WERI-Rb-1 (cell line): ENCODE measurements at places on chromosomes 13 and 19.
A peak's percentile ranks its signal among the peaks of the same experiment; 100 is the strongest.

GRCh38 chr13:82115391-82115790, 1766.9 kb downstream of the SLITRK1 start:
- DNase-seq = no peak

DNA sequence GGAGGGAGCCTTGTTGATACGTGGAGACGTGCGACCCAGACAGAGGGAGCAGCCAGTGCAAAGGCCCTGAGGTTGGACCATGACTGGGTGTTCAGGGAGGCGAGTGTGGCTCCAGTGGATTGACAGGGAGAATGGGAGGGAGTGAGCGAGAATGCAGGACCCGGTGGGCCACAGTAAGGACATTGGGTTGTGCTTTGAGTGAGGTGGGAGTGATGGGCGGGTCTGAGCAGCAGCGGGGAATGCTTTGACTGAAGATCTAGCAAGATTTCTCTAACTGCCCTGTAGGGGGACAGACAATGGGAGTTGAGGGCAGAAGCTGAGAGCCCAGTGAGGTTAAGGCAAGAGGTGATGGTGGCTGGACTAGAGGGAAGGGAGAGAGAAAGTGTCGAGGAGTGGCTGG, 7.7 kb upstream of the NANOS2 start:
- DNase-seq = no peak

DNA sequence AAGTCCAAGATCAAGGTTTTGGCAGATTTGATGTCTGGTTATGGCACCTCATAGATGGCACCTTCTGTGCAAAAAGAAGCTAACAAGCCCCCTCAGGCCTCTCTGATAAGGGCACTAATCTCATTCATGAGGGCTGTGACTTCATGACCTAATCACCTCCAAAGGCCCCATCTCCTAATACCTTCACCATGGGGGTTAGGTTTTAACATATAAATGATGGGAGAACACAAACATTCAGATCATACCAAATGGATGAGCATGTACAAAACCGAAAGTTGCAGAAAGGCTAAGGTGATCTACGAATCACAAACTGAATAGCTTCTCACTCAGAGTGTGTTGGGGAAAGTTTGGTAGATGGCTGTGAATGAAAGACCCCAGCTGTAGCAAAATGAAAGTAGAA, 217.4 kb downstream of the TBC1D4 start:
- DNase-seq = no peak

GRCh38 chr13:94249512-94249911, 230.0 kb downstream of the DCT start:
- DNase-seq = no peak

DNA sequence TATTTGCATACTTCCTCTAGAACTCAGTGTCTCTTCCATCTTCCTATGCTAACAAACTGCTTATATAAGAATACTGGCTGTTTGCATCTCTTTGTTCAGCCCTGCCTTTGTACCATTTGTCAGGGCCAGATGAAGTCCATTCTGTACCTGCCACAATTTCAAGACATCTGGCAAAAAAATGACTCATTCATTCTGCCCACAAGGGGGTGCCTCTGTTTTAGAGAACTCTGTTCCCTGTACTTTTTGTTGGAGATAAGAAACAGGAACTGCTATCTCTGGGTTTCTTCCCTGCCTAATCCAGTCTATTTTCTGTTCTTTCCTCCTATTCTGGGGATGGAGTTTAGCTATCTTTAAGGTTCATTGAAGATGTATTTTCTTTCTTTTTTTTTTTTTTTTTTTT, 23.0 kb downstream of the ZNF568 start:
- no peak for DNase-seq

- DNase-seq = peak; percentile 76
Measured at GRCh38 chr13:100721885-100722512, 47.4 kb upstream of the TMTC4 start.

DNA sequence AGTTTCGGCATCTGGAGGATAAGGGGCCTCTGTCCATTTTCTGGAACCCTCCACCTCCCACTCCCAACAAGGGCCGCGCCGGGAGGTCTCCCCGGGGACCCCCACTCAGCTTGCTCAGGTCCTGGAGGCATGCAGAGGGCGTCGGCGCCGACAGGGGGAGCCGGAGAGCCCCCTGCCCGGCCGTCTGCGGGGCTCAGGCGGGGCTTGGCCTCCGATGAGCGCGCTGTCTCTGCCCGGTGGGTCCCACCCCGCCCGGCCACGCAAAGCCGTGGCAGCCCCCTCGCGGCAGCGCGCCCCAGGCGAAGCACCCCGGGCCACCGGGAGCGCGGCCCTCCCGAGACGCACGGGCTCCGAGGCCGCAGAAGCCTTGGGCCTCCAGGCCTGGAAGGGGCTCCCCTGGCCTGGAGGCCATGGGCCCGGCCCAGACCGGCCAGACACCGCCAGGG, 149.7 kb upstream of the ZNF536 start:
- no peak for DNase-seq

- no peak for DNase-seq
Measured at GRCh38 chr13:34465423-34465922, 476.6 kb upstream of the NBEA start.

DNA sequence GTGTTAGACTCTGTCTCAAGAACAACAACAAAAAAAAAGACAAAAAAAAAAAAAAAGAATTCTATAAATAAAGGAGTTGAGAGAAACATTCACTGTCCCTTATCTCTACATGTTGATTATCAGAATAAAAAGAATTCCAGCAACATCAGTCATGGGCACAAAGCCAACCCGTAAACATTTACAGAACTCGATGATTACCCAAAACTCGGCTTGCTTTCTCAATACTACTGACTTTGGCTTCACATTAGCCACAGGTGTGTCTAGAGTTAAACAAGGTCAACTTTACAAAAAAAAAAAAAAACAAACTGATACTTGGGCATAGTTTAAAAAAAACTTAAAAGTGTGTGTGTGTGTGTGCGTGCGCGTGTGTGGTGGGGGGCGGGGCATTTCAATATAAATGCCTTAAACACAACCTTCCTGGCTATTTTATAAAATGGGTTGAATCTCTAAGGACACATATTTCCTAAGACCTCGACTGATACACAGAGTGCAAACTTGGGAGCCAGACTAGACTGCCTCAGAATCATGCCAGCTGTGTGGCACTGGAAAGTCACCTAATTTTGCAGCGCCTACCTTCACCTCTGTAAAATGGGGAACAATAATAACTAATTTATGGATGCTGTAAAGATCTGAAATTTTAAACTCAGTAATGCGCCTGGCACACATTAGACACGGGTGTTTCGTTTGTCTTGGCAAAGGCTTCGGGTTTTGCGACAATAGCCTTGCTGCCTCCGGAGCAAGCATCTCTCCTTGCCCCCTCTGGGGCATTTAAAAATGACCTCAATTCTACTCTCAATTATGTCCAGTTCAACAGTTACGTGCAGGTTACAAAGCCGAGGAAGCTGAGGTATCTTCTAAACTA, 922 bp downstream of the EBPL start:
- DNase-seq = no peak

DNA sequence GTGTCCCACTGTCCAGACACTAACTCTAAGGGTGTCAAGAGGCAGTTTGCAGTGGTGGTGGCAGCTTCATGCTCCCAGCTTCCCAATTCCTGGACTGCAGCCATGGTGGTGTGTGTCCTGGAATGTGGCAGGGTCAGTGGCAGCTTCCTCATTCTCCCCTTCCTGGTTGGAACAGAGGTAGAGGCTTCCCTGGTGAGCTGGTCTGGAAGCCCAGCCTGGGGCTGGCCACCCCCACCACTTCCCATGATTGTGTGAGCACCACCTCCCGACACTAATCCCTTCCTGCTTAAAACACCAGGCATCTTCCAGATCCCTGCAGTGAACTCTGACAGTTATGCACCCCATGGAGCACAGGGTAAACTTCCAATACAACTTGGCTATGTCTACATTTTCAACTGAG, 134.9 kb downstream of the RAP2A start:
- peak; percentile 92 for DNase-seq

DNA sequence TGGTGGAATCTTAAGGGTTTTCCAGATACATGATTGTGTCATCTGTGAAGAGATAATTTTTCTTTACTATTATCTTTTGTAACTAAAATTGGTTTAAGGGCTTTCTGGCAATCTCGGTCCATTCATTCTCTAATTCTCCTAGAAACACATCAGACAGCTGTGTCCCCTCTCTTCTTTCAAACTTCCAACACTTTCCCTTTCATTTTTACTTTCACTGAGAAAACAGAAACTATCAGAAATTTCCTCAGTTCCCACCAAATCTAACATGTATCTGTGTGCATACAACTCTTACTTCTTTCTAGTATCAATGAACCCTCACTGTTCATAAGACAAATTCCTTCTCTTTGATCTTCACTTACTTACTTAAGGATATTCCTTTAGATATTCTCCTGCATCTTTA, 40.2 kb downstream of the KCNRG start:
- no peak for DNase-seq

DNA sequence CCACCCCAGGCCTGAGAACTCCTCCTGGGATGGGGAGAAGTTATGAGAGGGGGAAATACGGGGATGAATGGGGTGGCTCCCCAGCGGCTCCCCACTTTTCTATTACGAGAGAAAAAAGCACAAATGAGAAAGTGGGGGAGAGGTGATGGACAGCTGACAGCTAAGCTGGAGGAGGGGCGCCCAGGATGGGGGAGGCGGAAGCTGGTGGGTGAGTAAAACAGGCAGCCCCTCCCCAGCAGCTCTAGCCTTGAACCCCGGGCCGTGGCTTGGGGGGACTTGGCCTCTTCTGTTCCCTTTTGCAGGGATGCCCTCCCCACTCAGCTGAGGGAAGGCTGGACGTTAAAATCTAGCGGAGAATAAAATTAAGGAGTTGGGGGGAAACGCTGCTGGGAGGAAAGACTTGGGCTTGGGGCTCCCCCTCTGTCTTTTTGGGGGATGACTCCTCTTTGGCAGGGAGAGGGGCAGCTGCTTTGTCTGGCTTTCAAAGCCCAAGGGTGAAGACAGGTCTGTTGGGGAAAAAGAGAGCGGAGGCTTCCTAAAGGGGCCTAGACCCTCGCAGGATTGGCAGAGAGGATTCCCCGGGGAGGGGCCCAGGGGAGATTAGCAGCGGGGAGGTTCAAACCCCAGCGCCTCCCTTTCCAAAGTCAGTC, 1.4 kb upstream of the SAMD1 start:
- DNase-seq = peak; percentile 53

GRCh38 chr19:12891553-12892021, 627 bp downstream of the GCDH start:
- DNase-seq = no peak

DNA sequence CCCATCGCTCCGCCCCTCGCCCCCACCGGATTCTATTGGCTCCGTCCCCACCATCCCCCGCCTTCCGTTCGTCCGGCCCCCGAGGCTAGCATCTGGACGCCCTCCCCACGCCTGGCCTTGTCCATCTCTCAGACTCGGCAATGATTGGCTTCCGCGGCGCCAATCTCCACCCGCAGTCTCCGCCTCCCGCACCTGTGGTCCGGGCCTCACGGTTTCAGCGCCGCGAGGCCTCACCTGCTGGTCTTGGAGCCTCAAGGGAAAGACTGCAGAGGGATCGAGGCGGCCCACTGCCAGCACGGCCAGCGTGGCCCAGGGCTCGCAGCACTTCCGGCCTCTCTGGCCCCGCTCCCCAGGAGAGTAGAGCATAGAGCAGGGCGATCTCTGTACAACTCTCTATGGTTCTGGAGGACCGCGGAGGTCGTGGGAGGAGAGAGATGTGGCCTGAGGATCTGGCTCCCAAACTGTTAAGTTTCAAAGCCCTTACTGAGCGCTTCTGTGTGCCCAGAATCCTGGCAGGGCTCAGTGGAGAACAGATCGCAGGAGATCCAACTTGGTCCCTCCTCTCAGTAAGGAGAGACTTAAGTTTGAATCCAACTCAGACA, at the start of gene ERCC1:
ERCC1 (minus strand) TSS at position 329 of the 602 bp plus-strand sequence. CDS start 543 bp downstream, outside the sequence.
- DNase-seq = peak; percentile 99

GRCh38 chr19:1259876-1260748, 9.0 kb upstream of the CIRBP start:
- no peak for DNase-seq

DNA sequence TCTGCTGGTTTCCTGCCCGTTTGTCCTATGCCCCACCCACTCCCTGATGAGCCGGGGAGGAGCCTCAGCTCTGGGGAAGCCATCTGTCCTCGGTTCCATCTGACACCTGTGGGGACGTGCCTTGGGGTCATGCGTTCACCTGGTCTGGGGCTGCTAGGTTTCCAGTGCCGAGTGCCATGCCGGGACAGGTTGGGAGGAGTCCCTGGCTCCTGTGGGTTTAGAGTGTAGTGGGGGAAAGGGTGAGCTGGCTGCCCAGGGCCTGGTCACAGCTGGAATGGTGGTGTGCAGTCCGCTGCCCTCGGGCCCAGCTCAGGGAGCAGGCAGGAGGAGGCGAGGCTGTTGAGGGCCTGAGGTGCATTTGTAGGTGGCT, 2.5 kb downstream of the KDM4B start:
- DNase-seq = peak; percentile 88

DNA sequence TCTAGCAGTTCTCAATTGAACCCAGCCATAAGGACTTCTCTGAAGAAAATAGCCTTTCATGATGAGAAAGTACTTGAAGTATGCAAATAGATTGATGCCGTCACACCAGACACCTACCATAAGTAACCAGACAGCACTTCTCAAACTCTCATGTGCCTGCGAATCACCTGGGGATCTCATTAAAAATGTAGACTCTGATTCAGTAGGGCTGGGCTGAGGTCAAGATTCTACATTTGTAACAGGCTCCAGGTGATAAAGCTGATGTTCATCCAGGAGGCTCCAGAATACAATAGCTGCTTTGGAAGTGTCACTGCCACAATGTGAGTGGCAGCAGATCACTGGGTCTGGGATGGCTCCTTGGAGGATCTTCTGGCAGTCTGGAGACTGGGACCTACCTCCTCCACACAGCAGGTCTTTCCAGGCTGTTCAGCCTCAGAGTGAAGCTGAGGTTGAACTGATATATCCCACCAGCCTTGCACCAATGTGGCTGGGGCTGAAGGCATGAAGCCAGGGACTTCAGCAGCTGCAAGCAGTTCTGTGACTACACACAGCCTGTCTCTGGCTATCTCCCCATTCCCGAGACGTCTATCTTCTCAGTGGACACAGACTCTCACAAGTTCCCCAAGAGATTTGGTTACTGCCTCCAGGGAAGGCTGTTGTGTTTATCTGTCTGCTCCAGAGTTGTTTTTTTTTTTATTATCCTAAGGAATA, 9.1 kb downstream of the MBNL2 start:
- DNase-seq = no peak

DNA sequence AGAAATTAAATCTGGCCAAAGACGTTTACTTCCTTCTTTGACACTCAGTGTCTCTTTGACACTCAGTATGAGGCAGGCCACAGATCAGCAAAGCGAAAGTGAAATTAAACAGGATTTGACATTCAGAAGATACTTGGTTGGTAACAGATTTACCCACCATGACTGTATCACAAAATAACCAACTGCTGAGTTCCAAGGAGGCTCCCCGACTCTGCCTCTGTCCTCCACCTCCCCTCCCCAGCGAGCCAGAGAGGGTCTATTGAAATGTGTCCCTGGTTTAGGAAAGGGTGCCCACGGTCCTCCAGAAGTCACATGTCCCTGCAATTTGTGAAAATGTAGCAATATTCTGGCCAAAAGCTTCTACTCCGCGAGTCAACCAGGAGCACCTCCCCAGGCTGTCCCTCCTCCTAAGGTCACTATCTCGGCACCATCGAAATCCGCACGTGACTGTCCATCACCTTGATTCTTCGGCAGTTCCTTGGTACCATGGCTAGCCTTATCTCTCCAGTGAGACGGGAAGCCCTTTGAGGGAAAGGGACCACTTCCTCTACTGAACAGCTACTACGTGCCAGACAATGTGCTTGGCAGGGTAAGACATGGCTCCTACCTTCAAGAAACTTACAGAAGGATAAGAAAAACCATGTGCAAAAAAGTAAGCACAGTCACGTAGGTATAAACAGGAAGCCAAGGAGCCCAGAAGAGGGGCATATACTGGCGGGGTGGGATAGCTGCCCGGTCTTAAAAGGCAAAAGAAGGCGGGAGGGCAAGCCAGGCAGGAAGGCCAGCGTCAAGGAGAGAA, 1.5 kb downstream of the N4BP2L1 start:
- DNase-seq = no peak
